ENCODE measurements at places on chromosomes 11 and 22.

DNA sequence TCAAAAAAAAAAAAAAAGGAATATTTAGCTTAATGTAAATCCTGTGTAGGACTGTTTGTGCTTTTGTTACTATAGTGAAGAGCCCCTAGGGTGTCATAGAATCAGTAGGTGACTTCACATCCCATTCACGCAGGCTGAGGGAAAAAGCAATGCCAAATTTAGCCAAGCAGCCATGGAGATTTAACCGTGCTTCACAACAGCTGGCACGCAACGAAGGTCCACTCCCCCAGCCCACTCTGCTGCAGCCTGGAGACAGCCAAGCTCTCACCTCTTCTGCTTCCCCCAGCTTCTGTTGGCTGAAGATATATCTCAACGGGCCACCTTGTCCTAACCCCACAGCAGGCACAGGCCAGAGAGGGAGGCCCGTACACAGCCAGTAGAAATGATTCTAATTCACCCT is 78.8 kb upstream of the BID start:
- DNase-seq, result no peak

DNA sequence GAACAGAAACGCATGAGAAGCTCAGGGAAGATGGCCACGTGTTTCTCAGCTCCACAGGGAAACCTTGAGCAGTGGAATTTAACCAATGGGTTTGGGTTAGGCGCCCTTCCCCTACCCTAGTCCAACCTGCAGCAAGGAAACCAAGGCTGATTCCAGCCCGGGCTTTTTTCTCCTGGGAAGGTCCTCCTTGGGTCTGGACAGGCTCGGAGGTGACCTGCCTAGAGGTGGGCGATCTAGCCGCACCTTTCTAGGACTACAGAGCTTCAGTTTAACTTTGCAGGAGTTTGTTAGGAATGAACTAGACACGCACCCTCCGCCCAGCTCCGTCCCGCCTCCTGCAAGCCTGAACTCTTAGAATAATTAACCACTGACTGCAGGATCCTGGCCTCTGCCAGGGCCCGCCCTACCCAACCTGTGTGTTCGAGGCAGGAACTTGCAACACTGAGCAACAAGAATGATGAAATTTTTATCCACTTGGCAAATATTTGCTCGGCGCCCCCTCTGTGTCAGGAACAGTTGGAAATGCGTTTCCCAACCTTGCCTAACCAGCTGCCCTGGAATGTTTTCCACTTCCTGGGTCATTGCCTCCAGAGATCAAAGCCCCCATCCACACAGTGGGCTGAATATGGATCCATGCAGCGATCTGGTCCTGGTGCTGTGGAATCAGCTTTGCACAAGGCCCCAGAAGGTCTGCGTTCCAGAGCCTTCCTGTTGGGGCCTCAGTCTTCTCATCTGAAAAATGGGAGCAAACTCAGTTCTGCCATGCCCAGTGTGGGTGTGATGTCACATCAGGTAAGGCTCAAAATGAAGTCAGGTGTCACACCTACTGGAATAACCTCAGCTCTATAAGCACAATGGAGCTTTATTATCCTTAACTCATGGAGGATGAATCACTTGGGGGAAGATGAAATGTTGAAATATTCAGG is 13.3 kb downstream of the MPST start:
- DNase-seq, result no peak

- no peak for DNase-seq
These were observed 9.5 kb downstream of the MRPL17 start for GRCh38 chr11:6673523-6674218.

DNA sequence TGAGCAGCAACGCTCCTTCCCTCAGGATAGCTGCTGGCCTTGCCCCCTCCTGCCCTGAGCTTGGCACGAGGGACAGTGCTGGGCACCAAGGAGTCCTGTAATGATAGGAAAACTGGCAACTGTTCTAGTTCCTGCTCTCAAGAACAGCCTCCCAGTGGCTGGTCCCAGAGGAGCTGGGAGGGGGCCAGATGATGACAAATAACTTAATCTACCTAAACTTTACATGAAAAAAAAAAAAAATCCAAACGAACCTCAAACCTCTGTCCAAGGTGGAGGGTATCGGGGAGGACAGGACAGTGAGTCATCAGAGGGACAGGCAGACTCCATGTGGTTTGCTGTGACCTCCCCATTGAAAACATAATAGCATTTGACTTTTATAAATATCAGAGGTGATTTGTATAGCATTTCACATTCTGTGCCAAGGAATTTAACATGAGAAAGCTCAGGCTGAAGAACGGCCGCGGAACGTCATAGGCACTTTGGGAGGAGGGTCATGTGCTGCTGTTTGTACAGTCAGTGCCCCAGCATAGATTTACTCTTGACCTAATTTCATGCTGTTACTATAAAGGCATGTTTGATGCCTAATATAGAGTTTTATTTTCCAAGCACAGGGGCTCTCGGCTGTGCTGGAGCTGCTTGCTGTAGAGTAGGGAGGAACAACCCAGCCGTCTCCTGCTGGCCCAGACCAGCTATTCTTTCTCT is 98.2 kb upstream of the NNMT start:
- DNase-seq, result no peak

DNA sequence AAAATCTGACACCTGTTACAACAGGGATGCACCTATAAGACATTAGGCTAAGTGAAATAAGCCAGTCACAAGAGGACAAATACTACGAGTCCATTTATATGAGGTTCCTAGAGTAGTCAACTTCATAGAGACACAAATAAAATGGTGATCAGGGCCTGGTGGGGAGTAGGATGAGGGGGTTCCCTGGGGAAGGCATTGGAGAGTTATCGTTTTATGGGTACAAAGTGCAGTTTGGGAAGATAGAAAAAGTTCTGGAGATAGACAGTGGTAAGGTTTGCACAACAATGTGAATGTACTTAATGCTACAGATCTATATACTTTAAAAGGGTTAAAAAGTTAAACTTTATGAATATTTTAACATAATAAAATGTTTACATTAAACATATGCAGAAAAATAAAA is 31.4 kb upstream of the B3GNT6 start:
- DNase-seq, result no peak

DNA sequence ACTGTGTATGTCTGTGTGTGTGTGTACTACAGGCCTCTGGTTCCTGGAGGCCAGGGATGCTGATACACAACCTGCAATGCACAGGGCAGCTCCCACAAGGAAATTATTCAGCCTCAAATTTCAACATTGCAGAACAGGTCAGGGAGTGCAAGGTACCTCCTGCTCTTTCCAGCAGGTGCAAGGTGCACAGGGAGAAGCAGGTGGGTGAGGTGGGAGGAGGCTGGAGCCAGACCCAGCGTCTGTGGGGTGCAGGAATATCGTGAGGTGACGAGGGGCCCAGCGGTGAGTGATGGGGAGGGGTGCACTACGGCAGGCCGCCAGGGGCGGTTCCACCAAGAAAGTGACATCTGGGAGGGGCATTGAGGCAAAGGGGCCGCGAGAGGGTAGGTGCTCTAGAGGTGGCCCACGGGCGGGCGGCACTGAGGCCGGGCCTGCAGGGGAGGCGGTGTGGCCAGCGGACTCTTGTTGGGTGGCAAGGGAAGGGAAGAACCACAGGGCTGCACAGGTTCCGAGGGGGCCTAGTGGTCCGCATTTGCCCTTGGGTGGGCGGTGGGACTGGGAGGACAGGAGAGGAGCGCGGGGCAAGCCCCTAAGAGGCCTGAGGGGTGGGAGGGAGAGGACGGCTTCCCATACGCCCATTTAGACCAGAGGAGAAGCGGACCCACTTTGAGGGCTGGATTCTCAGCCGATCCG is 21.6 kb downstream of the DGCR6L start:
- no peak for DNase-seq

DNA sequence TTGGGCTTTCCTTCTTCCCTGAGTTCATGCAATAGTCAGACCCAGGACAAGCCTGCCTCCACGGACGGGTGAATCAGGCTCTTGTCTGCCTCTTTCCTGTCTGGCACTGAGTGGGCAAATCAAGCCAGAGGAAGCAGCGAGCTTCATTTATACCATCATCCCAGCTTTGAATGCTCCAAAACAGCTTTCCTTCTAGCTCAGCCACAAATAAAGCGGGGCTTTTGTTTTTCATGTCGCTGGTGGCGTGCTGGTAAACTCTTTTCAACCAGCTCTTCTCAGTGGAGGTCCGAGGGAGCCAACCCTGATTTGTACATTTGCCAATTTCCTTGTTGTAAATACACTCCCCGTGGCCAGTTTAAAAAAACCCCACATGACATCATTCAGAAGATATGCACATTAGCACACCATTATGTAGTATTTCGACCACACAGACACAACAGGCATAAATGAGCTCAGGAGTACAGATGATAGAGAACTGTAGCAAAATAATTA is 8.6 kb downstream of the C11orf91 start:
- DNase-seq, result no peak

GRCh38 chr22:48902001-48902869 is 925.4 kb downstream of the BRD1 start:
- DNase-seq, result no peak

DNA sequence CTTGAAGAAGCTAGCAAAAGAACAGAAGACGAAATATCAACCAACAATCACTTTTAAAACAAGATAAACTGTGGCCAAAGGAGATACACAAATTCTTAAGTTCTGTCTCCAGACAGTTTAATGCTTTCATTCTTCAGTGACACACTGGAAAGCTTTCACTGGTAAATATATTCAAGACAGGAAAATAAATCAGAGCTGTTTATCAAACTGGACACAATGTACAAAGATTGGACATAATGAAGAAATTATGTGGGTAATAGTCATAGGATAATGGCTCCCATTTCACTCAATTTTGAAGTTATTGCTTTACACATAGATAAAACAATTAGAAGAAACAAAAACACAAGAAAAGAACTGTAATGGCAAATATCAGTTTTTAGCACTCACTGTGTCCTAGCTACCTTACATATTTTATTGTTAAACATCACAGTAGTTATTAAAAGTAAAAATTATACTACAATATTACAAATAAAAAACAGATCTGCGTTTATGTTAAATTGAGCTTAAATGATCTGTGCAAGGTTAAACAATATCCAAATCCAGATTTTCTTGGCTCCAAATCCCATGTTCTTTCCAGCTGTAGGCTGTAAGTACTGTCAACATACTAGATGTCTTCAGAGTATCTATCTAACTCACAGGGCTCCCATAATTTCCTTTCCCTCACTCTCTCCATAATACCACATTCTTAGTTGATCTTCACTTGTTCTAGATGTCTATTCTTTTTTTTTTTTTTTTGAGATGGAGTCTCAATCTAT is 38.6 kb upstream of the NOX4 start:
- DNase-seq, result no peak

DNA sequence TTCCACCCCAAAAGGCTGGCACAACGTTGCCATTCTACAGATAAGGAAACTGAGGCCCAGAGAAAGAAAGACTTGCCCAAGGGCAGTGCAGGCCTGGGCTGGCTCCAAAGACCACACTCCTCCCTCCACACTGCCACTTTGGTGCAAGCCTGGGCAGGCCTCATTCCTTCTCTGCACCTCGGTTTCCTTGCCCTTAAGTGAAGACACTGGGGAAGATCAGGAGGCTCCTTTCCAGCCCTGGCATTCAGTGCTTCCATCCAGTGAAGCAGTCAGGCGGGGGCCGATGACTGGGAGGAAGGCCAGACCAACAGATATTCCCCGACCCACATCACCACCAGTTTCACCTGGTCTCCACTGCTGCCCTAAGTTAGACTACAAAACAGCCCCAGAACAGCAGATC is 18.3 kb upstream of the TCF20 start:
- DNase-seq, result no peak

- DNase-seq, result no peak
These were observed 1.4 kb upstream of the C11orf24 start for GRCh38 chr11:68273026-68273738.

GRCh38 chr11:73321604-73322381 is 13.7 kb downstream of the ARHGEF17 start:
- DNase-seq, result no peak

GRCh38 chr11:119103793-119104192 is 2.1 kb upstream of the DPAGT1 start:
- DNase-seq, result no peak

GRCh38 chr11:93279851-93280347 is 50.6 kb upstream of the DEUP1 start:
- DNase-seq, result no peak

GRCh38 chr11:36583667-36584066 is 10.6 kb upstream of the IFTAP start:
- DNase-seq, result no peak

DNA sequence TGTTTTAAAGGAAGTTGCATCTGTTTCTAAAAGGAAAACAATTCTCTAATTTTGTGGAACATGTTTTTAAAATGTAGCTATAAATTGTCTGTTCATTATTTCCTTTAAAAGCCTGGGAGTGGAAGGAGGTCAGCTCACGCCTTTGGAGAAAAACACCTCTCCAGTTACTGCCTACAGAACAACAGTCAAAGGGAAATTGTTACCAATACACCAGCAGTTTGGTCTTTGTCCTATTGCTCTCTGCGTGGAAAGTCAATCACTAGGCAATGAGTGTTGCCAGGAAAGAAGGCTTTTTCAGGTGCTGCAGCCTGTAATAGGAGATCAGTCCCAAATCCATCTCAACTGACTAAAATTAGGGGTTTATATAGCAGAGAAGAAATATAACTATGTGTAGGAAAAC is 22.2 kb downstream of the SVIP start:
- DNase-seq, result no peak

GRCh38 chr22:39290724-39291161 is 28.7 kb downstream of the RPL3 start:
- no peak for DNase-seq

GRCh38 chr11:128749974-128750373 is 56.1 kb downstream of the FLI1 start:
- no peak for DNase-seq

DNA sequence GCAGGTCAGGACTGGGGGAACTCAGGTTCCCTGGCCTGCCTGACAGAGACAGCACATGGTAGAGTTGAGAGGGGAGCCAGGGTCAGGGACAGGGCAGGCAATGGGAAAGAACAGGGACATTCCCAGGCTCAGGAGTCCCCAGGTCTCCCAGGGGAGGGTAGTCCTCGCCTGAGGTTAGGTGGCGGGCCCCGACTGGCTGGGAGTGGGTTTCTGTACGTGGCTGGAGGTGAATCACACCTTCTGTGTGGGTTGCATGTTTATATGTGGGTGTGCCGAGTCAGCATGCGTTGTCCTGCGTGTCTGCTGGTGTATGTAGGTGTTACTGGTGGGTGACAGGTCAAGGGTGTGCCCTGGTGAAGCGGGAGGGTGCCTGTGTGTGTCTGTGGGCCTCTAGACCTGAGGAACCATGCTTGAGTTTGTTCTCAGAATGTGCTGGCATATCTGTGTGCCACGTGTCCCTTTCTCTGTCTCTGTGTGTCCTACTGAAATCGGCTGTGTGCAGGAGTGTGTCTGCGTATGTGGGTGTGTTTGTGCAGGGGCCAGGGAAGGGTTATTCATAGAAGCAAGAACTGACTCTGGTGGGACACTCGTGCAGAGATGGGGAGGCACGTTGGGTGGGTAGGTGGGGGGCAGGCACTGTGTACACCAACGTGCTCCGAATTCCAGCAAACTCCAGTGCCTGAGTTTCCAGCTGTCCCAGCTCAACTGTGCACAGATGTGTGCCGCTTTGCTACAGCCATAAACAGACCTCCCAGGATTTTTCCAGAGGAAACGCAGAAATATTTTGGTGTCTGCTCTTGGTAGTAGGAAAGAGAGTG is 23.8 kb upstream of the OAF start:
- no peak for DNase-seq

Data from effector CD8-positive, alpha-beta T cell (primary cell).